Smooth muscle cell of bladder (primary cell): ENCODE measurements at places on chromosomes 12 and 14. TPM values are rescaled to one million over a fixed set of nuclear protein-coding genes. Genes with fewer than 3 reads are reported as not detected.

GPR84 gene
- total RNA-seq: 0.09 TPM in 1 of 2 replicates, not detected in the other

LRP6 gene
- total RNA-seq: 35.1 and 44.5 TPM in 2 replicates

TPPP2 gene
- total RNA-seq: not detected in 2 replicates

LTA4H gene
- total RNA-seq: 79.5 and 90.7 TPM in 2 replicates

VASH1 gene
- 2.6 and 5.1 TPM in 2 replicates for total RNA-seq

NPFF gene
- not detected in 2 replicates for total RNA-seq

PDE3A gene
- total RNA-seq: 2.0 and 8.9 TPM in 2 replicates

COX8C gene
- not detected in 2 replicates for total RNA-seq

STON2 gene
- 0.28 and 0.46 TPM in 2 replicates for total RNA-seq

TEAD4 gene
- total RNA-seq: 6.0 and 6.5 TPM in 2 replicates

TNFAIP2 gene
- total RNA-seq: 101 and 114 TPM in 2 replicates

IQSEC3 gene
- total RNA-seq: 1.4 and 1.6 TPM in 2 replicates

LTB4R gene
- total RNA-seq: 0.71 and 1.9 TPM in 2 replicates

TEX22 gene
- total RNA-seq: 0.37 and 0.43 TPM in 2 replicates

NYNRIN gene
- 6.4 and 10.2 TPM in 2 replicates for total RNA-seq

ZNF84 gene
- 17.4 and 23.9 TPM in 2 replicates for total RNA-seq

CEBPE gene
- not detected in 2 replicates for total RNA-seq

NXPH4 gene
- total RNA-seq: 0.28 and 0.65 TPM in 2 replicates

ERP27 gene
- total RNA-seq: not detected in 2 replicates

TSPAN11 gene
- total RNA-seq: 0.18 and 1.1 TPM in 2 replicates

ETV6 gene
- total RNA-seq: 3.8 and 5.5 TPM in 2 replicates

DEPDC4 gene
- 0.55 and 0.71 TPM in 2 replicates for total RNA-seq

TAS2R46 gene
- 1.3 and 1.8 TPM in 2 replicates for total RNA-seq

TMCC3 gene
- 0.71 and 1.4 TPM in 2 replicates for total RNA-seq

MMP17 gene
- total RNA-seq: 11.7 and 16.5 TPM in 2 replicates

CARMIL3 gene
- under 0.01 TPM in 2 replicates for total RNA-seq

PTGER2 gene
- 6.6 and 8.4 TPM in 2 replicates for total RNA-seq

ACSM4 gene
- not detected in 2 replicates for total RNA-seq

NID2 gene
- 333 and 336 TPM in 2 replicates for total RNA-seq

CIT gene
- 2.8 and 5.1 TPM in 2 replicates for total RNA-seq

MGAT4C gene
- under 0.01 TPM in 1 of 2 replicates, not detected in the other for total RNA-seq

TMPRSS12 gene
- not detected in 2 replicates for total RNA-seq

CDH24 gene
- total RNA-seq: 3.3 and 6.2 TPM in 2 replicates

HOXC13 gene
- total RNA-seq: not detected in 2 replicates

RTN1 gene
- 1.6 and 2.7 TPM in 2 replicates for total RNA-seq

ST8SIA1 gene
- 0.65 and 0.71 TPM in 2 replicates for total RNA-seq

SLC39A2 gene
- under 0.01 and 0.09 TPM in 2 replicates for total RNA-seq

LYZ gene
- total RNA-seq: 0.09 TPM in 1 of 2 replicates, not detected in the other

SEC23A gene
- 395 and 428 TPM in 2 replicates for total RNA-seq

LMNTD1 gene
- 0.28 and 0.37 TPM in 2 replicates for total RNA-seq

KRT86 gene
- 0.09 and 0.14 TPM in 2 replicates for total RNA-seq

PRICKLE1 gene
- 4.3 and 14.6 TPM in 2 replicates for total RNA-seq

GRIN2B gene
- total RNA-seq: under 0.01 and 0.14 TPM in 2 replicates

ATL1 gene
- 3.0 and 7.0 TPM in 2 replicates for total RNA-seq

ALDH1L2 gene
- total RNA-seq: 44.7 and 44.8 TPM in 2 replicates

RTL1 gene
- total RNA-seq: not detected in 2 replicates

ACSS3 gene
- total RNA-seq: 14.5 and 22.3 TPM in 2 replicates

PAH gene
- not detected in 2 replicates for total RNA-seq

FAIM2 gene
- 5.4 and 5.5 TPM in 2 replicates for total RNA-seq

SMOC1 gene
- 0.65 and 2.3 TPM in 2 replicates for total RNA-seq

ORMDL2 gene
- 23.0 and 23.5 TPM in 2 replicates for total RNA-seq

MEG3 gene
- 145 and 252 TPM in 2 replicates for total RNA-seq

RBM23 gene
- 47.5 and 50.9 TPM in 2 replicates for total RNA-seq

ADCY4 gene
- total RNA-seq: 3.4 and 5.3 TPM in 2 replicates
